ENCODE measurements at places on chromosomes 5 and 9.

DNA sequence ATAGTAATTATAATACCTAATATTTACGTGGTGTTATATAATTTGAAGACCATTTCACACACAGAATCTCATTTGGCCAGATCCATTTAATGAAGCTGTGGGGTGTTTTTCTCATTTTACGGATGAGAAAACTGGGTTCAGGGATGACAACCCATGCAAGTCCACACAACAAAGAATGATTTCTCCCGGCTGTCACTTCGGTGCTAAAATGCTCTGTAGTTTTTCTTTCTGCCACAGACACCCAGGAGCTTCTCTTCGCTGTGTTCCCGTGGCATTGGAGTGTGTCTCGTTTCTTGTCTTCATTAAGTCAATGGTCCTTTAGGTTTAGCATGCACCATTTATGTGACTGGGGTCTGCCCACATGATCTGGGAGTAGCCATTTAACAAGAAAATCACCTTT lies 308.5 kb downstream of the ENC1 start:
- no peak for DNase-seq

- no peak for DNase-seq
These were observed 131.4 kb upstream of the LHFPL2 start for GRCh38 chr5:78779771-78780616.

DNA sequence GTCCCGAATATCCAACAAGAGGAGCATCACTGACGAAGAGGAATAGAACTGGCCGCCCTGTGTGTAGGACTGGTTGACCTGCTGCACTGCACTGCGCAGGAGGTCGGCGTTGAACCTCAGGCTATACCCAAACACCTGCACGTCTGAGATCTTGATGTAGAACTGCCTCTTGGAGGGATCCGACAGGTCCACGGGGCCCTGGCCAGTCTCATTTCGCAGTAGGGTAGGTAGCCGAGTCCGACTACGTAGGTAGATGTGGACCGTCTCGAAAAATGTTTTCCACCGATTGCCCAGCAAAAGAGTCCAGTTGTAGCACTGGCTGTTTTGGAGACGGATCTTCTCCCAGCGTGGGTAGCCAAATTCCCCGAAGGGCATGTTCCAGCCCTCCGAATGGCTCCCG lies 202.0 kb downstream of the BRINP1 start:
- DNase-seq, result no peak

DNA sequence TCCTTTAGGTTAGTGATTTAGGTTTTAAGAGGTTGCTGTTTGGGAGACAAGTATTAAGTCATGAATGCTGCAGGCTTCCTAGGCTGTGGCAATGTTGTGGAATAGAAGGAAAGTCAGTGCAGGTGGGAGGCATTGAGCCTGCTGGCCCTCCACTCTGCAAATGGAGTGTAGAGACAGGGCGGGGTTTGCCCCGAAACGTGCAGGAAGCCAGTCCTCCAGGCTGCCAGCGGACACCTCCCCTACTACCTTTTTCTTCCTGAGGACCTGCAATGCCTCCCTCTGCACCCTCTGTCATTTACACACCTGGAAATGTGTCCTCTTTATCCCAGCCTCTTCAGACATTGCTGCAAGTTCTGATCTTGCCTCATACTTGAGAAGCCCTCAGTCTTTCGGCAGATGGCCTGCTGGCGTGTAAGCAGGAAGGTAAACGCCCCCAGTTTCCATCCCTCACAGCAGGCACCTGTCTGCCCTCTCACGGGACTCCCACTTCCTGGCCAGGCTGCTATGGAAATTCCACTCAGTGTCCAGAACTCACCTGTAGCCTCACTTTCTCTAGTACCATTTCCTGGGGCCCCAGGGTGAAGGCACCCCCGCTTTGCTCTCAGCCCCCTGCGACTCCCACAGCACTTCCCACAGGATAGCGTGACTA lies 81.6 kb upstream of the BOD1 start:
- no peak for DNase-seq

- DNase-seq, result no peak
These were observed 48.6 kb upstream of the SH3PXD2B start for GRCh38 chr5:172502969-172503368.

- DNase-seq, result no peak
These were observed 54.7 kb downstream of the PLK2 start for GRCh38 chr5:58405175-58405574.

- no peak for DNase-seq
These were observed 115.4 kb upstream of the PPP2R2B start for GRCh38 chr5:146993876-146994530.

DNA sequence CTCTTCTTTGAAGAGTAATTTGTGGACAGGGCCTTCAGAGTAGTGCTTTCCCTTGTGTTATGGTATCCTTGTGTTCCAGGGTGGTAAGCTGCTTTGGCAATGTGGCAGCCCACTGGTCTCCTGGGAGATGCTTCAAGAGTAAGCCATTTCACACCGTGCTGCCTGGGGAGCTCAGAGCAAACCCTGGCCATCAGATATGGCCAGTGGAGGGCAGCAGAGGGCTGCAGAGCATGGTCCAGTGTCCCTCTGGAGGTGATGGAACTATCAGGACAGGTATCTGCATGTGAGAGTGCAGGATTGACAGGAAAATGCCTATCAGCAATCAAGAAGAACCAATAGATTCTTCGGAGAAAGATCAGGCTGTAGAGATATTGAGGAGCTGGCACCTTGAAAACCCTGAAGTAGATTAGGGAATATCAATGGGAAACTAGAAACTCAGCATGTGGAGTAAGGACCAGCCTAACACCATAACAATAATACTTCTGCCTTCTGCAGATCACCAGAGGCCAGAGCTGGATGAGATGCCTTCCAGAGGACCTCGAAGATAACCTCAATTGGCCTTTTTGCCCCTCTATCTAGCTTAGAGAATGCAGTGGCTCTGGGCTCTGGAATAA lies 90.8 kb downstream of the PLPPR1 start:
- no peak for DNase-seq

DNA sequence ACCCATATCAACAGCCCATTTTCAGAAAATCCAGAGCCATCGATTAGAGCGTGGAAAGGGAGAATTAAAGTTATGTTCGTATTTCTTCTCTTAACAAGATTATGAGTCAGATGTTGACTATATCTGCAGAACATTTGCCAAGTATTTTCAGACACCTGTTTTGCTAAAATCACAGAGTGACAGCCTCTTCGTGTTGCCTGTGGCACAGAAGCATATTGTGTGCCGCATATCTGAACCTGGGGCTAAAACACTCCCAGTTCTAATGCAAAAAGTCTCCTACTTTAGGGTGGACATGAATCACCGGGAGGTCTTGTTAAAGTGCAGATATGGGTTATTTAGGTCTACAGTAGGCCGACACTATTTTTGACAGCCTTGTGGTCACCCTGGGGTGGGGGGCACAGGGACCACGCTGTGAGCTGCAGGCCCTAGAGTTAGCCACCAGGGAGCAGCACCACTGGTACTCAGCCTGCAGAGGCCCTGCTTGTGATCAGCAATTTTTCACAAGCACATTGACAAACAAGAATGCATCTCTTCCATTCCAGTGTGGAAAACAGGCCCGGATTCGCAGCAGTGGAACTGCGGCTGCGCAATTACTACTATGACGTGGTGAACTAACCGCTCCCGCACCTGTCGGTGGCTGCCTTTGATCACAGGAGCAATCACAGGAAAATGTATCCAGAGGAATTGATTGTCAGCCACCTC lies 93.5 kb downstream of the SYK start:
- no peak for DNase-seq

DNA sequence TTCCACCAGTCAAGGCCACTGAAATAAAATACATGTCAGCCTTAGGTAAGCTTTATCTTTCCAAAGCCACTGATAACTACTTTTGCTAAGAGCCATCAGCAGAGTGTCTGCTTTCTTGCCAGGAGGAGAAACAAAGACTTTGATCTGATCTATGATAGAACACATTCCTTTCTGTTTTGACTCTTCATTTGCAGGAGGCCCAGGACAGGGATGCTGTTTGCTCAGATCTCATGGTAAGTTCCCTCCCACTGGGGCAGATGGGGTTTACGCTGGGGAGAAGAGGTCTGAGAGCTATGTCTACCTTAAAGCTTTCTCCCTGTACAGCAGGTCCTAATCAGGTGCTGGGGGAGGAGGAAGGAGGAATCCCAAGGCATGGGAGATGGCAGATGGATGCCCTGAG lies 497.6 kb downstream of the NTRK2 start:
- DNase-seq, result no peak

GRCh38 chr9:34403554-34404380 lies 27.1 kb upstream of the MYORG start:
- DNase-seq, result peak; percentile 25

DNA sequence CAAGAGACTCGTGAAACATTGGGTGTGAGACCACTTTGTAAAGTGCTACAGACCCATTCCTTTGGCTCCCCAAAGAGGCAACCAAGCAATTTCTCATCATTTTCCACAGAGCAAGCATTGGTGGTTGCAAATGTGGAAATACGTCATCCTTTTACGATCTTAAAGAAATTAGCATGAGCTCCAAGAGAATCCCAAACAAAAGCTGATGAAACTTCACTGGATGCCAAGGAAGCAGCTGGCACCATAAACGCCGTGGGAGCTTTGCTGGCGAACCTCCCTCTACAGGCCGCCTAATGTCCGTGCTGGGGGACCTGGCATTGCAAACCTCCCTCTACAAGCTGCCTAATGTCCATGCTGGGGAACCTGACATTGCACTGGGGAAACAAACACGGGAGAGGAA lies 432.4 kb downstream of the ACTL7B start:
- no peak for DNase-seq

GRCh38 chr5:59025734-59026133 lies 442.9 kb downstream of the RAB3C start:
- no peak for DNase-seq

- no peak for DNase-seq
These were observed 431.0 kb upstream of the MEF2C start for GRCh38 chr5:89313804-89314588.

- DNase-seq, result no peak
These were observed 64.7 kb upstream of the CTSL start for GRCh38 chr9:87661241-87661640.

DNA sequence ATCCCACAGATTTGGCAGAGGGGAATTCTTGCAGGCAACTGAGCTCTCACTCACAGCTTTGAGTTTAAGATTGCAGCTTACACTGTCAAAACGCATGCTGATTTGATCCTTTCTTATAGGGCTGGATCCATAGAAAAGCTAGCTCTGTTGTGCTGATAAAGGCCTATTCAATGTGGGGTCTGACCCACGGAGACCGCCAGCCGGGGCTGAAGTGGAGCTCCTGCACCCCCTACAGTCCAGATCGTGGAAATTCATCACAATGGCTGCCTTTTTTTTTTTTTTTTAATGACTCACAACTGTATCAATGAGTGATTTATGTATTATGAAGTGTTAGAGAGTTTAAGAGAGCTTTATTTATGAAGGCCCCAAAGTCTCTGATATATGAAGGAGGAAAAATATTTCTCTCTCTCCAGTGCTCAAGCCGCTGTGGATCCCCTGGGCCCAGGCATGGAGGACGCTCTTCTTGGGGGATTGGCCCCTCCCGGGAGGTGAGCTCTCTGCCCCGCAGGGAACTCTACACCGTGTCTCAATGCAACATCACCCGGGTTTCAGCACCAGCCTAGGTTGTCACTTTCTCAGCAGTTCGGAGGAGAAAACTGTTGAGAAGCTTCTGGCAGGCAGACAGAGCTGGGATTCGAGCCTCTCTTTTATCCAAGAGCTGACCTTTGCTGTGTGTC lies 700.2 kb downstream of the IRX1 start:
- DNase-seq, result no peak

DNA sequence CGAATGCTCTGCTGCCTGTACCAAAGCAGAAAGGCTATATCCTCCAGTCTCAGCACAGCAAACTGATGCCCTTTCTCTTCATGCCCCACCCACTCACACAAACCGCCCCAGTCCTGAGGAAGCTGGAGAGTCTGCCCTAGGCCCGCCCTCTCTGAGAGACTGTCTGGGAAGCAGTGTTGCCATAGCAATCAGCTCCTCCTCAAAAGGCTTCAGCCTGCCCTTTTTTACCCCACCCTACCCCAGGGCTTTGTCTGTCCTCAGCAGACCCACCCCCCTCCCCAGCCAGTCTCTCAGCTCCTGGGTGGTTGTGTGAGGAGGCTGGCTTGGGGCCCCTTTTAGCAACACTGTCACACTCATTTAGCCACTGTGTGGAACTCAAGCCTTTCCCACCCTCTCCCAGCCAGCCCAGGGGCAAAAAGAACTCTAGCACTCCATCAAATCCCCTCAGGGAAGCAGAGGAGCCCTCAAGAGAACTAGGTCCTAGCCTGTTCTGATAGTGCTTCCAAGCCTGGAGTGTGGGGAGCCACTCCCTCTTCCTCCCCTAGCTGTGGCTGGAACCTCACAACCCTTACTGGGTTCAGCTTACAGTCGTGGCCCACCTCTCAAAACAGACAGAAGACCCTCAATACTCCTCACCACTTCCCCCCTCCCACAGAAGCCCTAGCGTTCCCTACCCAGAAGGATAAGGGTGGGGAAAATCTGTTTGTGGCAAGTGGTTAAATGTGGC lies 1.4 kb downstream of the ATOSB start:
- DNase-seq, result no peak

DNA sequence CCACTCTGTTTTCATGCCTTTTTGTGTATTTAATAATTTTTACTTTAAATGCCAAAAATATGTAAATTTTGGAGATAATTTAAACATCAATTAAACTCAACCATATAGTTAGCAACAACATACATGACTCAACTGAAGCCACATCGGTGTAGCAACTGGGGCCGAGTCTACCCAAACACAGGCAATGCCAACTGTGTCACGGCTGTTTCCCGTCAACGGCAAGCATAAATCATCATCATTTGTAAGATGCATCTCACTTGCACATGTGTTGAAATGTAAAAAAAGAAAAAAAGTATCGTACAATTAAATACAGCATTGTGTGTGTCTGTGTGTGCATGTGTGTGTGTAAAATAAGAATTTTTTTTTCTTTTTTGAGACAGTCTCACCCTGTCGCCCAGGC lies 160.1 kb upstream of the TAS2R1 start:
- DNase-seq, result no peak

GRCh38 chr5:77952636-77953212 lies 176.6 kb upstream of the TBCA start:
- no peak for DNase-seq

DNA sequence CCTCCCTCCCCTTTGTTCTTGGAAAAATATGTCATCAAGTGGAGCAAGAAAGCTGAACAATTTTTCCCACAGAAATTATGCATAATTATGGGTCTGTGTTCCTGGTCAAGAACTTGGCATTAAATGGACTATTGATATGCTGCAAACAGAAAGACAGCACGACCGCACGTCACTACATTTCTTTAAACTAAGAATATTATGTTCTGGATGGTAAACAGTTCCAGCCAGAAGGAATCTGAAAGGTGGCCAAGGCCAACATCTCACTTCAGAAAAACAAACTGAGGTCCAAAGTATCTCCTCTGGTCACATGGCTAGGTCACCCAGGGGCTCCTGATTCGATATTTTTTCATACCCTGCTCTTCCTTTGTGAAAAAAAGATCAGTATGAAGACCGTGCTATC lies 173.3 kb upstream of the GAS1 start:
- DNase-seq, result no peak

DNA sequence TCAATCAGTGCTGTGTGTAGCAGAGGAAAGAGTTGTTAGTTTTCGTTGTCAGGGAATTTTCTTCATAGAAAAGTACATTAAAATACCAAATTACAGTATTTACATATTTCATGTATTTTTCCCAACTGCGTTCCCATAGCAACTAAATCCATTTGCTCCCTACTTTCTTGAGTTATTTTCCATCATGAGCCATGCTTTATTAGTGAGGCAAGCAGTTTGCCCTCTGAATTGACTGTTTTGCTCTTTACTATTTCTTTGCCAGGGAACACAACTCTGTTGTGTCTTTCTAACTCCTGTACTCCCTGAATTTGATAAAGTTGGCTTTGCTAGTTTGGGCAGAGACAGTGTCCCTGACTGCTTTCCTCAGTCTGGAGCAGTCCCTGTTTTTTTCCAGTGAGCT lies 276.2 kb upstream of the SLC30A5 start:
- DNase-seq, result no peak
